ENCODE measurements at places on chromosomes 5 and 9.

DNA sequence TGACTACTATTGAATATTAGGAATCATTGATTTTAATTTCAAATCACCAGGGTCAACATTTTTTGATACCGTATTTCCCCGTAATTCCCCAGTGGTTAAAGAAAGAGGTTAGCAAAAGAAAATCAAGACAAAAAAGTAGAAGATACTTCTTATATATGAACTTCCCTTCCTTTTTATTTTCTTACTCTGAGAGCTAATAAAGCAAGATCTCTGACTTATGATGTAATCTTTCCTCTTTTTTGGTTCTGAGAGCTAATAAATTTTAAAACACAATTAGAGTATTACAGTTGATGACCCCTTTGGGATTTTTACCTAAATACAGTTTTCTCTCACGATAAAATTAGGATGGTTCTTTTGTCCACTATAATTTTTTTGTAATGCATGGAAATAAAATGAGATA lies 9.2 kb upstream of the FYB1 start:
- DNase-seq: no peak

- no peak for DNase-seq
These were observed 9.1 kb downstream of the MEGF10 start for GRCh38 chr5:127299678-127300077.

DNA sequence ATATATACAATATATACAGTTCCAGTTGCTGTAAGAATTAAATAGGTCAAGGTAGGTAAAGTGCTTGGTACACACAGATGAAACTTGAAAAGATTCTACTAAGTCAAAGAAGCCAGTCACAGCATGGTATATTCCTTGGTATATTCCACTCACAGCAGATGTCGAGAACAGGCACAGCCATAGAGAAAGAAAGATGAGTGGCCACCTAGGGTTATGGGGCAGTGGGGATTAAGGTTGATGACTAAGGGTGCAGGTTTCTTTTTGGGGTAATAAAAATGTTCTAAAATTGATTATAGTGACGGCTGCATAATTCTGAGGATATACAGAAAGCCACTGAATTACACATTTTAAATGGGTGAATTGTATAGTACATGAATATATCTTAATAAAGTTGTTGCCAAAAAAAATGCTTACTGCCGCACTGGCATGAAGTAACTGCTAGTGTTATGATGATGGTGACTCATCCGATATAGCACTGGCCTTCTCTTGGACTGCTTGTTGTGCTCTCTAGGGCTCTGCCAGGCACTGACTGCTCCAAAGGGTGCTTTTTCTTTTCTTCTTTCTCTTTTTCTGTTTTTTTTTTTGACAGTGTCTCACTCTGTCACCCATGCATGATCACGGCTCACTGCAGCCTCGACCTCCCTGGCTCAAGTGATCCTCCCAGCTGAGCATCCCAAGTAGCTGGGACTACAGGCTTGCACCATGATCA lies 23.5 kb downstream of the TBC1D2 start:
- no peak for DNase-seq

- no peak for DNase-seq
These were observed 80.0 kb upstream of the NFIL3 start for GRCh38 chr9:91503673-91504081.

GRCh38 chr5:134445856-134446818 lies 34.5 kb upstream of the CDKN2AIPNL start:
- DNase-seq: no peak

DNA sequence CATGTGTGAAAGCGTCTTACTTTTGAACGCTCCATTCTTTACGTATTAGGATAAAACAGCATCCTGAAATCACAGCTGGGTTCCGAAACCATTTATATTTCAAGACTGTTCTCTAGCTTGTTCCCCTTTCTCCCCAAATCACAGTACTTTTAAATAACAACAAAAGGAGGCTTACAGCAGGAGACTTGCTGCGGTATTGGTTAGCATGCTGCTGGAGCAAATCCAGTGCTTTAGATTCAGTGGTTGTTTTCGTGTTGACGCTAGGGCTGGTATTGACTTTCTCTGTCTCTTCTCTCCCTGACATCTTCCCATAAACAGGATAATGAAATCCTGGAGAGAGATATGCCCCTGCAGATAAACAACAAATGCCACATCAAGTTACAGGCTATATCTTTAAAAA lies 103.1 kb downstream of the ZNF608 start:
- DNase-seq: no peak

DNA sequence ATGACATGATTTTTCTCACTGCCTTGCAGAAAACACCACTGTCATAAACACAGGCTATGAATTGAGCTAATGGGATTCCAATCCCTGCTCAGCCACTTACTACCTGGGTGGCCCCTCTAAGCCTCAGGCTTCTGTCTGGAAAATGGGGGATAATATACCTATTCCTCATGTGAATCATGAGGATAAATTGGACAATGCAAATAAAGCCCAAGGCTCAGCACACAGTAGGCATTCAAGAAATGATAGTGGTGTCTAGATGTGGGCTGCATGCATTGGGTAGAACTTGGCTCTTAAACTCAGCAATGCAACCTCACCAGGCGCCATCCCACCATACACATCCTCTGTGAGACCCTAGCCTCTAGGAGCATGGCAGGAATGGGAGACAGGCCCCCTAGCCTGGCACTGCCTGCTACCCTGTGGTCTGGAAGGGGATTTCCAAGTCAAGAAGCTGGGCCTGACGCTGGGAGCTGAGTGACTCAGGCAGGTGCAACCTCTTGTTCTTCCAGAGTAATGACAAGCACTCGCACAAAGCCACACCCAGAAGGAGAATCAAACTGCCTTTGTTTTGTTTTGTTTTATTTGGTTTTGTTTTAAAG lies 2.3 kb upstream of the TNIP1 start:
- DNase-seq: no peak

GRCh38 chr5:158502686-158503085 lies 597.0 kb downstream of the EBF1 start:
- no peak for DNase-seq

GRCh38 chr5:180328296-180329137 lies 24.6 kb downstream of the GFPT2 start:
- peak; percentile 88 for DNase-seq

GRCh38 chr9:127651697-127652610 lies 39.9 kb downstream of the STXBP1 start:
- no peak for DNase-seq

- no peak for DNase-seq
These were observed 54.8 kb downstream of the NEK6 start for GRCh38 chr9:124312290-124313265.

DNA sequence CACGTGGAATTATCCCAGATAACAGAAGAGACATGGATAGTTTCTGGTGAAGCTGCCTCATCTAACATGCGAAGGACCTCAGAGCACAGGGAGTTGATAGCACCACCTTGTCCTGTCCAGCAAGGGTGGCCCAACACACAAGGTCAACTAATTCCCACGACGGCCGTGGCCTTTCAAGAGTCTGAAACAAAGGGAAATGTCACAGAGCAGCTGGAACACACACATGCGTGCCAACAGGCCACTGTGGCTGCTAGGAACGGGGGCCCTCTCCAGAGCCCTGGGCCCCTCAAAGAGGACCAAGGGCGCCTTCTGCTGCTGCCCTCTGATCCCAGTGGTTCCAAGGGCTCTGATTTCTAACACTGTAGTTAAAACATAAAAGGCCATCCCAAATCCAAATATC lies 50.7 kb downstream of the SECISBP2 start:
- DNase-seq: no peak

DNA sequence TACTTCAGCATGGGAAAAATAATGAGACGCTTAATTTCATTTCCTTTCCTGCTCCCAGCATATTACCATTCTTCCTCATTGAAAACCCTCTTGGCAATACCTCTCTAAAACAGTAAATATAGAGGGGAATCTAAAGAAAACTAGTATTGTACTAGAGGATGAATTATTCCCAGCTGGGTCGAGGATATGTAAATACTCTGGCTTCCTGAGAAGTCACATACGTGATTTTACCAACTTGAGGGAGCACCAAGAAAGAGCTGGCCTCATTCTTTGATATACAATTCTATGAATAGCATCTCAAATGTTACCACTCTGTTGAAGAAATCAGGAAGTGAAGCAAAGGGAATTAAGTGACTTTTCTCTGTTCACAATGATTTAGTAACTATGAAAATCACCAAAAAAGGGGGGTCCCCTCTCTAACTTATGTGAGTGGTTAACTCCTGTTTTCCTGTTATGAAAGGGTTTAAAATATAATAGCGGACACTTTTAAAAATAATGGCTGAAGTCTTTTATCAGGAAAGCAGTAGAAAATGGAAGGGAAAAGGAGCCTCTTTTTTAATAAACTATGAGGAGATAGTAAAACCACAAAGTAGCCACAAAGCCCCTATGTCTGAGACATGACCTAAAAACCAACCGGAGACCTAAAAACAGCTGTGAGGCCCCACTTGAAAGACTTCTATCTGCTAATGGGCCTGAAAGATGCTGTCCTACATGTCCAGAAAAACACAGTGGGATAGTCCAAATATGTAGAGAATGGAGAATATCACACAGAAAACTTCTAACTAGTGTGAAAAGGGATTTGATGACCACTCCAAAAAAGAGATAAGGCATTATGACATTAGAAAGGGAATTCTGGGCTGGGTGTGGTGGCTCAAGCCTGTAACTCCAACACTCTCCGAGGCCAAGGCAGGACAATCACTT lies 42.6 kb downstream of the LPAR1 start:
- no peak for DNase-seq

GRCh38 chr5:27845248-27845647 lies 806.9 kb upstream of the CDH9 start:
- no peak for DNase-seq

DNA sequence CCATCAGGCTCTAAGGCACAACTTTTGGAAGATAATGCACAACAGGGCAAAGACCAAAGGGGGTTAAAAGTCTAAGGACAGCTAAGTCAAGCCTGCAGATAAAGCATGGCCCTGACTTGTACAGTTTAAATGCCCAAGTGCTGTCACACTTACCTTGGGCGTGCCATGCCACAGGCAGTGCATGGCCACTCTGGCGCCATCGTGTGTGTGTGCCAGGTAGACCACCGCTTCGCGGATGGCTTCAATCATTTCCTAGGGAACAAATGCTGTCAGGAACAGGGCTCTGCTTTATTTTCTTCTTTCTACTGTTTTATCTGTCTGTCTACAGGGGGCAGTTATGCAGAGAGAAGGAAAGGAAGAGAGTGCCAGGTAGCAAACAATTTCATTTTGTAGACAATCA lies 19.3 kb downstream of the PUM3 start:
- DNase-seq: no peak

- no peak for DNase-seq
These were observed 24.9 kb downstream of the ADAM19 start for GRCh38 chr5:157550663-157551062.

DNA sequence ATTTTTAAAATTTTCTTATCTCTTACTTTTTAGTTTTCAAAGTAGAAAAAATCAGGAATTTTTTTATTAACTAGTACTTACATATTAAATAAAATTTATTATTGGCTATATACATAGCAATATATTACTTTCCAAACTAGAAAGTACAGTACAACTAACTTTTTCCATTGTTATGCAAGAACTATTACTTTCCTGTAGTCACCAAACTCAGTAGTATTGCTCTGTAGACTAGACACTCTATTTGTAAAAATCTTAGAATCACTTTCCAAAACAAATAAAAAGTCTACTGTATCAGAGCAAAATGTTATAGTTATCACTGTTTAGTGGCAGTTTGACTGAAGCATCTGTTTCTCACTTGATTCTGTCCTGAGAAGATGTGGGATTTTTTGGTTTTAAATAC lies 55.3 kb upstream of the MACIR start:
- no peak for DNase-seq

- DNase-seq: peak; percentile 13
These were observed 93.8 kb downstream of the FEM1C start for GRCh38 chr5:115450741-115451140.

DNA sequence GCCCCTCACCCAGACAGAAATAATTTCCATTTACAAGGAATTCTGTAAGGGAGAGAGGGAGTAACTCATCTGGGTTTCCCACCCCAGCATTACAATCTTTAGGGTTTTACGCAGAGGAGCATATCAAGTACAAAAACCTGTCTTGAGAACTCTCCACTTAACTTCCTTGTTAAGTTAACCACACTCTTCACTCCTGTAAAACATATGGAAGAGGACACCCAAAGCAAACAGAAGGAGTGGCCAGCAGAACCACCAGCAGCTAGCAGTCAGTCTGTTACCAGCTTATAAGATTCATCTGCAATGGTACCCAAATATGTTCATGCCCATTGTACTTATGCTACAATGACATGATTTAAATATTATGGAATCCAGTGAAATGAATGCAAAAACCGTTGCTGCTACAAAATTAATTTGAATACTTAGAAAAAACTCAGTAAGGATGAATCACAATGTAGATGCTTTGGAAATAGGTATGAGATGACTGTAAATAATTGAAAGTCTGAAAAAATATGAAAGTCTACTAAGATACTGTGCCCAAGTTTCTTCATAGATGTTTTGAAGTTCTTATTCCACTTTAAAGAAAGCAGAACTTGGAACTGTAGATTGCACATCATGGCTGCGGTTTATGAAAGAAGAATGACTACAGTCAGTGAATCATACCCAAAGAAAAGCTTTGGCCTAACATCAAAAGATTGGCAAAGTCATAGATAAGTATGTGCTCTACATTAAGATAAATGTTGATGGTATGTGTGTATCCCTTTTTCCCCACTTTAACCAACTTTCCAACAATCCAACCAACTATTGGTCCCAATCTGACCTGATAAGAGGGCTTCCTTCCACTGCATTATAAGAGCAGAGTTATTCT lies 233.6 kb downstream of the ACTL7B start:
- no peak for DNase-seq

DNA sequence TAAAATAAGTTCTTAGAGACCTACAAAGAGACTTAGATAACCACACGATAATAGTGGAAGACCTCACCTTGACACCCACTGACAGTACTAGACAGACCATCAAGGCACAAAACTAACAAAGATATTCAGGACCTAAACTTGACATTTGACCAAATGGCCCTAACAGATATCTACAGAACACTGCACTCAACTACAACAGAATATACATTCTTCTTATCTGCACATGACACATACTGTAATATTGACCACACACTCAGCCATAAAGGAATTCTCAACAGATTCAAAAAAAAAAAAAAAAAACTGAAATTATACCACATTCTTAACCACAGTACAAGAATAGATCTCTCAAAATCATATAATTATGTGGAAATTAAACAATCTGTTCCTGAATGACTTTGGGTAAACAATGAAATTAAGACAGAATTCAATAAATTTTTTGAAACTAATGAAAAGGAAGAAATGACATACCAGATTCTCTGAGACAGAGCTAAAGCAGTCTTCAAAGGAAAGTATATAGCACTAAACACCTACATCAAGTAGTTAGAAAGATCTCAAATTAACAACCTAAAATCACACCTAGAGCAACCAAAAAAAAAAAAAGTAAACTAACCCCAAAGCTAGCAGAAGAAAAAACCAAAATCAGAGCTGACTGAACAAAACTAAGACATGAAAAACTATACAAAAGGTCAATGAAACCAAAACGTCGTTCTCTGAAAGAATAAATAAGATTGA lies 362.3 kb upstream of the POU5F2 start:
- no peak for DNase-seq

DNA sequence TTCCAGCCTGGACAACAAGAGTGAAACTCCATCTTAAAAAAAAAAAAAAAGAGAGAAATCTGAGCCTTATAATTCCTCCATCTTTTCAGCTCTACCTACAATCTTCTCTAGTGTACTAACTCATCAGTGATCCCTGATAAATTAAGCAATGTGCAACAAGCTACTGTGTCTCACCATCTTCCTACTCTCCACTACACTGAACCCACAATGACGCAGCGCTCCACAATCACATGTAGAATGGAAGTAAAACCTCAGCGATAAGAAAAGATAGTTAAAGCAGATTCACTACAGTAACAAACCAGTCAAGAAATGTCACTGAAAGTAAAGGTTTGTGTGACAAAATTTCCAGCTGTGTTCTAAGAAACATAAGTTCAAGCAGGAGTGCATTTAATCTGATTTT lies 13.5 kb downstream of the ABCA1 start:
- no peak for DNase-seq

Data from GM13977 (cell line).